ENCODE measurements at places on chromosomes 5 and 9. TPM values are rescaled to one million over a fixed set of nuclear protein-coding genes. Genes with fewer than 3 reads are reported as not detected.

The IL3 gene
- total RNA-seq = not detected

The ACER2 gene
- 2.3 TPM for total RNA-seq

The MINAR2 gene
- total RNA-seq = not detected

The INSL6 gene
- total RNA-seq = not detected

The NOTCH1 gene
- total RNA-seq = 40.0 TPM

The NEURL1B gene
- 0.26 TPM for total RNA-seq

The SLC46A2 gene
- total RNA-seq = not detected

The LAMC3 gene
- total RNA-seq = 0.08 TPM

DNA sequence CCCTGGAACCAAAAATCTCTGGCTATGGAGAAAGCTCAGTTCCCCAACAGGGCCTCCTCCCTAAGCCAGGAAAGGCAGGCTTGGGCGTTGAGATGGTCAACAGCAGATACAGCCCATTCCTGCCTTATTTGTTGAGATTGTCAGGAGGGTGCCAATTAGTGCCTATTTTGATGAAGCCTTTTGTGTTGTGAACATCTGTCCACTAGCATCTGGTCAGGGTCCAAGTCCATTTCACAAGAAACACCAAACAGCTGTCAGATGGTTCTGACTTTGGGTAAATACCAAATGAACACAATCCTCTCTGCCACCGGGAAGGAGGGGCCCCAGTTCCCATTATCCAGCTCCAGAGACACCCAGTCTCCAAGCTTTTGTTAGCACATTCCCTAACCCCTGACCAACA, 19.9 kb downstream of the SEMA6A start:
- no peaks in the 10 kb centered on the region for H3K4me1 ChIP-seq
- H3K27me3 ChIP-seq = no peaks in the 10 kb centered on the region
- no peak overlapping the region for H3K27ac ChIP-seq
- DNase-seq = no peak
- H3K36me3 ChIP-seq = no peaks in the 10 kb centered on the region
- H3K4me3 ChIP-seq = no peak overlapping the region

- no peaks in the 10 kb centered on the region for H3K36me3 ChIP-seq
- H3K4me1 ChIP-seq = peaks cover 5% of the 10 kb centered on the region
- no peak overlapping the region for H3K27ac ChIP-seq
- H3K4me3 ChIP-seq = no peak overlapping the region
- DNase-seq = no peak
Measured at GRCh38 chr9:97594381-97594921, 38.7 kb downstream of the TSTD2 start.

DNA sequence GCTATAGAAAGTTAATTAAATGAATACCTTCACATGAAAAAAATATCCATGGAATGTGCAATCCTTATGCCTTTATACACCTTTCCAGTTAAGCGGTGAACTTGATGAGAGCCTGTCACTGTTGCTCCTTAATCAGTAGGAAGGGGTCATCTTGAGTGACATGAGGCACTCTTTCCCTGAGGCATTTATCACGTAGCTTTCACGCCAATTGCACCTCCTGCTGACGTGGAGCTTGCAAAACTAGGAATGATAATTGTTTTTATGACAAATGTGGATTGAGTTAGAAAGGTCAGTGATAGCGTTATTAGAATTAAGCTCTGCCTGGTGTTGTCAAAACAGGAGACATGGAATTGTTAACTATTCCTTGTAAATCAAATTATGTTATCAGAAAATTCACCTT, 79.7 kb downstream of the SLF1 start:
- no peaks in the 10 kb centered on the region for H3K36me3 ChIP-seq
- no peak overlapping the region for H3K27ac ChIP-seq
- peaks cover 19% of the 10 kb centered on the region for H3K4me1 ChIP-seq
- no peaks in the 10 kb centered on the region for H3K27me3 ChIP-seq

- H3K27ac ChIP-seq = no peak overlapping the region
- no peak for DNase-seq
- no peak overlapping the region for H3K4me3 ChIP-seq
- H3K36me3 ChIP-seq = no peaks in the 10 kb centered on the region
Measured at GRCh38 chr5:68084396-68084795, 131.2 kb upstream of the PIK3R1 start.

DNA sequence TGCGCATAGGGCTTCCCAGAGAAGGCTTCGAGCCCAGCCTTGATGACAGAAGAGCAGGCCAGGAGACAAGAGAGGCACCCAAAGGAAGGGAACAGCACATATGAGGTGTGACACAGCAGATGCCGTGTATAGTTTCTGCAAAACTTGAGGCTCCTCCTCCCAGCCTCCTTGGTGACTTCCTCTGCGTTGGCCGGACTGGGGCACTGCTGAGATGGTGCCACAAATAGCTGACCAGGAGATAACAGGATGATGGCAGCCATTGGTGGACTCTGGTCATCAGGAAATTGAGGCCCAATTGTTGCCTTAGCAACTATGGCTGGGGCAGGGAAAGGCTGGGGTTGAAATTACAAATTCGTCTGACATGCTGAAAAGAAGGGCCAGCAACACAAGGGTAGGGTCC, 4.8 kb upstream of the ZNF79 start:
- H3K4me1 ChIP-seq = peaks cover 10% of the 10 kb centered on the region
- H3K27ac ChIP-seq = no peak overlapping the region
- no peak overlapping the region for H3K4me3 ChIP-seq
- no peaks in the 10 kb centered on the region for H3K27me3 ChIP-seq
- no peaks in the 10 kb centered on the region for H3K36me3 ChIP-seq
- no peak for DNase-seq

- no peak overlapping the region for H3K4me3 ChIP-seq
- no peaks in the 10 kb centered on the region for H3K4me1 ChIP-seq
- no peaks in the 10 kb centered on the region for H3K27me3 ChIP-seq
- no peaks in the 10 kb centered on the region for H3K36me3 ChIP-seq
- no peak for DNase-seq
Measured at GRCh38 chr9:134707731-134708671, 66.4 kb downstream of the COL5A1 start.

DNA sequence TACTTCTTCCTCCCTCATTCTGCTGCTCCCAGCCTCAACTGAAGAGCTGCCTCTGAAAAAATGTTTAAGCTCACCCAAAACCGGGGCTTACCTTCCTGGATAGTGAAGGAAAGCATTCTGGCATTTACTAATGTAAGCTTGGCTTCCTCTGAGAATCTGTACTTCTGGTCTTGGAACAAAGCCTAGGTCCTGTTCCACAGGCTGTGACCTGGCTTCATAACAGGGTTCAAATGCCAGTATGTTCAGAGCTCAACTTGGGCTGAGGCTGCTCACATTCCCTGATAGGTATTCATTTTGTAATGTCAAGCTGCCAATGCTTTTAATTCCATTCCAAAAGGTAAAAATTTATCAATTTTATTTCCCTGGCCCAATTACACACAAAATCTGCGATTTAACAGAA, 411.7 kb upstream of the KCNN2 start:
- H3K27me3 ChIP-seq = no peaks in the 10 kb centered on the region
- DNase-seq = no peak
- H3K27ac ChIP-seq = no peak overlapping the region
- no peaks in the 10 kb centered on the region for H3K4me1 ChIP-seq
- no peak overlapping the region for H3K4me3 ChIP-seq
